ENCODE measurements at places on chromosomes 12 and 14.

DNA sequence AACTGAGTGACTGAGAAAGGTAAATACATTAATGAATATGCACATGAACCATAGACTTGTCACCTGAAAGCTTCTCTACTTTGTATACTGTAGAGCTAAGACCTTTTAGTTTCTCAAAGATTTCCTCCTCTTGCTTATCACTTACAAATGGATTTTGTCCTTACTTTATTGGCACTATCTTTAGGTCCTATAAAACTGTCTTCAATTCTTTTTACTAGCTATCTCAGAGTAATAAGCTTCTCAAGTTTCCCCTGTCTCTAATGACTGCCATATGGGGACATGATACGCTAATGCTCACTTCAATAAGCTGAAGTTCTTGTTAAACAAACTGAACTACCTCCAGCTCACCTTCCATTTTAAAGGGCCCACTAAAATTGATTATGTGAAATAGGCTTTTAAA is 468.2 kb upstream of the CCDC196 start:
- no peak for DNase-seq

- DNase-seq, result no peak
Measured at GRCh38 chr12:121652767-121653497, 16.5 kb downstream of the MORN3 start.

DNA sequence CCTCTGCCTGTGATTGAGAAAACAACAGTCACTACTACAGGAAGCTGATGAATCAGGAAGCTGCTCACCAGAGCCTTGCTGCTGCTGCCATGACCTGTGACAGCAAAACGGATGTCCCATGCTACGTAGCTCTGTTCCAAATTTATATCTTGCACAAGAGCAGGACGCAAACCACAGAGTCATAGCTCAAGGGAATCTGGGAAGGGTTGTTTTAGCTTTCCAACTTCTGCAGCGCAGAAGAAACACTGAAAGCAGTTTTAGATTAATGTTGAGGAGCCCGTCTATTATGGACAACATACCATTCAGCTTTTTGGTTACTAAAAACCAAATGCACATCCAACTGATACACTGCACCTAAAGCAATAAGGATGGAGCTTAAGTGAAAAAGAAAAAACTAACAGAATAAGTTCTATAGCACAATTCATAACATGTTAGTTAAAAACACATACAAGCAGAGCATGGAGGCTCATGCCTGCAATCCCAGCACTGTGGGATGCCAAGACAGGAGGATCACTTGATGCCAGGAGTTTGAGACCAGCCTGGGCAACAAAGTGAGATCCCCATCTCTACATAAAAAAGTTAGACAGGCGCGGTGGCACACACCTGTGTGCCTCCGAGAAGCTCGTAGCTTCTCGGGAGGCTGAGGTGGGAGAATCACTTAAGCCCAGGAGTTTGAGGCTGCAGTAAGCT is 1.7 kb upstream of the ANKRD33 start:
- peak; percentile 49 for DNase-seq

DNA sequence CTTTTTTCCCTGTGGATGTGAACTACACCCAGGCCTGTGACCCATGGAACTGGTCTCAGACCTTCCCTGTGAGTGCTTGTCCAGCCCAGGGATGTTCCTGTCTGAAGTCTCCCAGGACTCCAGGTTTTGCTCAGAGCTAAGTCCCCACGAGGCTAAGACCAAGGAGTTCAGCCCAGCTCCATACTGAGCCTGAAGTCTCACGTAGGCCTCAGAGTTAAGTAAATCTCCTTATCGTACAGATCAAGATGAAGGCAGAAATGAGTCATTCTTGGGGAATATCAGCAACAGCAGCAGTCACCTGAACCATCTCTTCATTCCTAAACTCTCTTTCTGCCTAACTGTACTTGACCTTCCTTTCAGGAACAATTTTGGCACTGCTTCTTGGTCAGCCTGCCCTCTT is 139.8 kb downstream of the ANO6 start:
- DNase-seq, result no peak

DNA sequence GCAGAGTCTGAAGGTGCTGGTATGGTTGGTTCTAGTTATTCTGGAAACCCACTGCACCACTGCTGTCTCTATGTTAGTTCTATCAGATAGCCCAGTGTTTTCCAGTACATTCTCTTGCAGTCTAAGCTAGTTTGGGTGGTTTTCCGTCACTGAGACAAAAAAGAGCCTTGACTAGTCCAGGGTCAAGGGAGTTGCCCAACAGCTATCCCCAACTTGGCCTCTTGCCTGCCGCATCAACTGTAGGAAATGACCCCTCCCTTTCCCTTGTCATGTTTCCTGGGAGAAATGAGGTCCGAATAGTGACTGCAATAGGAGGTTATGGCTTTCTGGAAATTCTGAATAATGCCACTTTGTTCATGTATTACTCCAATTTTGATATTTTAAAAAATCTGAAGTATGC is 160.4 kb downstream of the EFCAB11 start:
- DNase-seq, result no peak

DNA sequence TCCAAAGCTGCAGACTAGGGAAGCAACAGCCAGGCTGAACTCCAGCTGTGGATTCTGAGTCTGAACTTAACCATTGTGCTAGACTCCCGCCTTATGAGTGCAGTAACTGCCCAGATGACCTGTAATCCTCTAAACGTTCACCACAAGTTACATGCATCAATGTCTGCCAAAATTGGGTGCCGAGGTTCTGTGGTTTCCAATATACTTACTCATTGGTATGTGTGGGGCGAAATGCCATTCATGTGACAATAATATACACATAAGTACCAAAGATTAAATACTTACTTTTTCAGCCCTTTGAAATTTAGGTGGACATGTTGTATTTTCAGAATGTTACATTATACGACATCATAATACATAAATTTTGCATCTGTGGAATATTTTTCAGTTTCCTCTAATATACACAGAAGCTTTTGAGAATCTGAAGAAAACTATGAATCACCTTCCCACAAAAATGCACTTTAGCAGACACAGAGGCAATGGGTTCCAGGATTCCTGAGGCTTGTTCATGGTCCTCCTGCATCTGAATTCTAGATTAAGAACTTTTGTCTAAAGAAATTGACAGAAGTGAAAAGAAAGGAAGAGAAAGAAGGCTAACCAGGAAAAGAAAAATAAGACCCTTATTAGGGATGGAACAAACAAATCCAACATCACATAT is 31.7 kb downstream of the GRIP1 start:
- DNase-seq, result no peak

DNA sequence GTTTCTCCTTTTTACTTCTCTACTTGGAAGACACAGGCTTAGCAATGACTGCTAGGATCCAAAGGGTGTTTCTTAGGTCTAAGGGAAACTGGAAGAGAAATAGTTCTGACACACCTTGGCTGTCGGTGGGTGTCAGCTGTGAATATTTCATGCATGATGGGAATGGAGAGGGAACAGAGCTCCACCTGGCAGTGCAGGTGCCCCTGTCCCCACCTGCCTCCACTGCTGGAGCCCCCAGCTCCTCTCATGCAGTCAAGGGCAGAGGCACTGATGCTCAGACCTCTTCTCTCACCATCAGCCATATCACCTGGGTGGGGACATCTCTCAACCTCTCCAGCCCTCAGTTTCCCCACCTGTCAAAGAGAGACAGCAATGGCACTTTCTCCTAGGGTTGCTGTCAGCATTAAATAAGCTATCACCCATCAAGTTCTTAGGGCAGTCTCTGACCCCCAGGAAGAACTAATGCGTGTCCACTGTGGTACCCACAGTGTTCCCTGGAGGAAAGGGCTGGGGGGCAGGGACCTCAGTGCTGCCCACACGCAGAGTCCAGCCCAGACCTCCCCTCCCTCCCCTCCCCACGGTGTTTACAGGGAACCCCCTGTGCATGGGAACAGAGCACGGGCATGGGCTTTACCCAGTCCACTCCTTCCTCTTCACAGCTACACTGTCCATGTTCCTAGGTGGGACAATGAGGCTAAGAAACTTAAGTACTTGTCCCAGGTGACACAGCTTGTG is 69.1 kb downstream of the C14orf132 start:
- no peak for DNase-seq

- DNase-seq, result no peak
Measured at GRCh38 chr12:70664465-70664881, 27.2 kb upstream of the PTPRB start.

DNA sequence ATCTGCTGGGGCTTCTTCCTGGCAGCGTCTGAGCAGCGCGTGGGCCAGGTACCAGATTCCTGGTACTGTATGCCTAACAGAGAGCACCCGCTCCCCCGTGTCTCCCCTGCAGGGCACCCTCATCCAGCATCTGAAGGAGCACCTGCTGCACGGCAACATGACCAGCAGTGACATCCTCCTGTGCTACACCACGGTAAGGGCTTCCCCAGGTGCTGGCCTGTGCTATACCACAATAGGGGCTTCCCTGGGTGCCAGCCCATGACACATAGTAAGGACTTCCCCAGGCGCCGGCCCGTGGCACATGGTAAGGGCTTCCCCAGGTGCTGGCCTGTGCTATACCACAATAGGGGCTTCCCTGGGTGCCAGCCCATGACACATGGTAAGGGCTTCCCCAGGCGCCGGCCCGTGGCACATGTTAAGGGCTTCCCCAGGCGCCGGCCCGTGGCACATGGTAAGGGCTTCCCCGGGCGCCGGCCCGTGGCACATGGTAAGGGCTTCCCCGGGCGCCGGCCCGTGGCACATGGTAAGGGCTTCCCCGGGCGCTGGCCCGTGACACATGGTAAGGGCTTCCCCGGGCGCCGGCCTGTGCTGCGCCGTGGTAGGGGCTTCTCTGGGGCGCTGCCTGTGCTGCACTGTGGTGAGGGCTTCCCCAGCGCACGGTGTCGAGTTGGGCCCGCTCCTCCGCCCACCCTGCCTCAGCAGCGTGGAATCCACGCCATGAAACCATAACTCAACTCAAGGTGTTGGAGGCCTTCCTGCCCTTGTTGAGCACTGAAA is 49.3 kb downstream of the AACS start:
- DNase-seq, result no peak

- DNase-seq, result no peak
Measured at GRCh38 chr14:53273671-53274072, 120.5 kb upstream of the DDHD1 start.

DNA sequence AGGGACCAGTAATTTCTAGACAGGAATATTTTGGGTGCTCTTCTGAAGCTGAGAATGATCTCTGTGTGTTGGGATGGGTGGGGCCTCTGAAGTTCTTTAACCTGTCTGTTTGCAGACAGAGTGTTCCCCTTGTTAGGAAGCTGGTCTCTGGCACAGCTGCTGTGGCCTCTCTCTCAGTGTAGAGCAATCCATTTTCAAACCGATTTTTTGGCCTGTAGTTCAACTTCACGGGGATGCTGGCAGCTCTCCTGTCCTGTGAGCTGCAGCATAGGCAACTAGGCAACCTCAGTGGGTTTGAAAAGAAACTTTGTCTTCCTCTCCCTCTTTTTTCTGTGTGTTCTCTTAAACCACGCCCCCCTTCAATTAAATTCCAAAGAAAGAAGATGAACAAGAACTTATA is 69.1 kb downstream of the SMOC1 start:
- DNase-seq, result no peak

DNA sequence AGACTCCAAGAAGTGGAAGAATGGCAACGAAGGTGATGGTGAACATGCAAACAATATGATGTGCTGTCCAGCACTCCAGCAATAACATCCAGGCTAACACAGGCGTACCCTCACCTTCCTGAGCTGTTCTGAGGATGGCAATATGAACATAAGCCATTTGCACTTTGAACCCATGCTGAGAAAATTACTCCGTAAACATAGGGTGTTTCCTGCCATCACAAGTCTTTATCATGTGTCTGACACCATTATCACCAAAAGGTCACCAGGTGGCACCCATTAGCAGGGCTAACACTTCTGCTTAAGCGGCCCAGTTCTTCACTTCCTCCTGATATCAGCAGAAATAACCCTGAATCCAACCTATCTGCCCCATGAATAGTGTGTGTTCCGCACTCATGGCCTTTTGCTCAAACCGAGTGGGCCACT is 482.8 kb downstream of the MED13L start:
- DNase-seq, result no peak
